Activated B cell treated with CpG ODN at 0.5 μM for 24 hours (primary cell): ENCODE measurements at places on chromosomes 11 and 22.

- H3K27ac ChIP-seq = no peak overlapping the region
- H3K4me3 ChIP-seq = no peak overlapping the region
- H3K4me1 ChIP-seq = peaks cover 8% of the 10 kb centered on the region
- no peaks in the 10 kb centered on the region for H3K27me3 ChIP-seq
- no peak for DNase-seq
Measured at GRCh38 chr11:96366024-96366423, 23.0 kb upstream of the MAML2 start.

DNA sequence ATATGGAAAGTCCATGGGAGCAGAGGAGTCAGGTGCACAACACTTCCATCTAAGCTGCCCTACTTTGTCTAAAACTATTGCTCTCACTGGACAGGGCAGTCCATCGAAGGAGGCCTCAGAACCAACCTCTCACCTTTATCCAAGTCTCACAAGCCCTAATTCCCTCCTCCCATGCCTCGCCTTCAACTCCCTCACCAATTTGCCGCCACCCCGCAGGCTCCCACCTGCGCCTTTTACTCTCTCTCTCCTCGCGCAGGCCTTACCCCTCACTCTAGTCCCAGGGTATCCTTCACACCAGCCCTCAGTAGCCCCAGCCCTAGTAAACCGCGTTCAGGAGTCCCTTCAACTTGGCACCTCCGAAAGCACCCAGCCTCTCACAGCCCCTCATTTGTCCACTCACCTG lies 451 bp downstream of the FHIP1B start:
- peaks cover 2% of the 10 kb centered on the region for H3K27me3 ChIP-seq
- H3K4me1 ChIP-seq = peaks cover 34% of the 10 kb centered on the region
- peaks cover 12% of the 10 kb centered on the region for H3K36me3 ChIP-seq
- peak overlapping the region; percentile 92 for H3K27ac ChIP-seq
- DNase-seq = no peak
- H3K4me3 ChIP-seq = peak overlapping the region; percentile 99

DNA sequence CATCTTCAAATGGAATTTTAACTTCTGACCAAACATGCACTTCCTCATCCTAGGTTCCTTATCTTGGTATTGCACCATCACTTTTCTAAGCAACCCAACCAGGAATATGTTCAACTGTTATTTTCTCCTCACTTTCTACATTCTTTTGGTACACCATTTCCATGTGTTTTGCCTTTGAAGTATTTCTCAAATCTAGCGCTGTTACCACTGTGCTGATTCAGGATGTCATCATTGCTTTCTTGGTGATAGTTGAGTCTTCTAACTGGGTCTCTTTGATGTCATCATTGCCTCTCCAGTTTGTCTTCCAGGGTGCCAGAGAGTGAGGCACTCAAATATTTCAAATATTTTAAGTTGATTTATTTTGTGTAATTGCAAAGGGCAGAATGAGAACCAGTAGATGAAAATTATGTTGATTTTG lies 47.5 kb downstream of the HORMAD2 start:
- no peak for DNase-seq
- no peak overlapping the region for H3K4me3 ChIP-seq
- H3K27ac ChIP-seq = no peak overlapping the region
- H3K36me3 ChIP-seq = no peaks in the 10 kb centered on the region
- peaks cover 9% of the 10 kb centered on the region for H3K27me3 ChIP-seq

DNA sequence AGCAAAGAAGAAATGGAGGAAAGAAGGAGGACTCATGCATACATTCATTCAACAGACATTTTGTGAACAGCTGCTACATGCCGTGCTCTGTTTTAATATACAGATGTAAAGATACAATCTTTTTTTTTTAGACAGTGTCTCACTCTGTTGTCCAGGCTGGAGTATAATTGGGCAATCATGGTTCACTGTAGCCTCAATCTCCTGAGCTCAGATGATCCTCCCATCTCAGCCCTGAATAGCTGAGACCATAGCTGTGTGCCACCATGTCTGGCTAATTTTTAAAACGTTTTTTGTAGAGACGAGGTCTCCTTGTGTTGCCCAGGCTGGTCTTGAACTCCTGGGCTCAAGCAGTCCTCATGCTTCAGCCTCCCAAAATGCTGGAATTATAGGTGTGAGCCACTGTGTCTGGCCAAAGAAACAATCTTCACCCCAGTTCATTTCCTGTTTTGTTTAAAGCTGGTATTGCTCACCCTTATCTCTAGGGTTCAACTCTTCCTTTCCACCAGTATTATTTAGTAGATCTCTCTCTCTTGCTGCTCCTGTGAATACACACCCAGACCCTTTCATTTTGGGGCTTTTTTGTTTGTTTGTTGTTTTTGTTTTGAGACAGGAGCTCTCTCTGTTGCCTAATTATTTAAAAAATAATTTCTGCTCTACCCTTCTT lies 69.8 kb downstream of the RNF169 start:
- H3K4me1 ChIP-seq = peaks cover 5% of the 10 kb centered on the region
- no peak overlapping the region for H3K27ac ChIP-seq
- DNase-seq = no peak
- peaks cover 82% of the 10 kb centered on the region for H3K36me3 ChIP-seq
- no peaks in the 10 kb centered on the region for H3K27me3 ChIP-seq

DNA sequence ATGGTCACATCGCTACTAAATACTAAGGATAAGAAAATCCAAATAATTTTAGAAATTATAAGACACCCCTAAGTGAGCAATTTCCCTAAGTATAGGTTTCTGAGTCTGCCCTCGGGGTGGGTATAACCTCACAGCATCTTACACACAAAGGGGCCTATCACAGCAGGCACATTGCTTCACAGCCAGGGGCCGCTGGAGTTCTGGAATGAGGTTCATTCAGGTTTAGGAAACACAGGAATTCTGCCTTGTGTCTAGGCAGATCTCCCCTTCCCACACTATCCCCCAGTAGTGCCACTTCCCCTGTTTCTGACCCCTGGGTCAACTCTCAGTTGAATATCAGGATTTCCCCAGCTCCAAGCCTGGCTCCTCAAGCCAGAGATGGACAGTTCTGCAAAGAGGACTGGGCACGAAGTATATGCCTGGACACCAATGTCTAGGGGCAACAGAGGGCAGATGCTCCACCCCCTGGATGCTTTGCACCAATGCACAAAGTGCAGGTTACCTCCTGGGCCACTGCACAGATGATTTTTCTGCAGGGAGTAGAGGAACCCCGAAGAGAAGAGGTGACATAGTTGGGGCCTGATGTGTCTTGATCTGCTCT lies 11.4 kb downstream of the TUBA8 start:
- DNase-seq = no peak
- H3K27ac ChIP-seq = no peak overlapping the region
- H3K36me3 ChIP-seq = peaks cover 8% of the 10 kb centered on the region
- H3K4me3 ChIP-seq = no peak overlapping the region
